Stimulated activated CD8-positive, alpha-beta memory T cell treated with anti-CD3 and anti-CD28 coated beads, Interleukin-2, amount 100 ng/mL, for 48 hours (primary cell): ENCODE measurements at places on chromosomes 16 and 17.
A peak's percentile ranks its signal among the peaks of the same experiment; 100 is the strongest.

DNA sequence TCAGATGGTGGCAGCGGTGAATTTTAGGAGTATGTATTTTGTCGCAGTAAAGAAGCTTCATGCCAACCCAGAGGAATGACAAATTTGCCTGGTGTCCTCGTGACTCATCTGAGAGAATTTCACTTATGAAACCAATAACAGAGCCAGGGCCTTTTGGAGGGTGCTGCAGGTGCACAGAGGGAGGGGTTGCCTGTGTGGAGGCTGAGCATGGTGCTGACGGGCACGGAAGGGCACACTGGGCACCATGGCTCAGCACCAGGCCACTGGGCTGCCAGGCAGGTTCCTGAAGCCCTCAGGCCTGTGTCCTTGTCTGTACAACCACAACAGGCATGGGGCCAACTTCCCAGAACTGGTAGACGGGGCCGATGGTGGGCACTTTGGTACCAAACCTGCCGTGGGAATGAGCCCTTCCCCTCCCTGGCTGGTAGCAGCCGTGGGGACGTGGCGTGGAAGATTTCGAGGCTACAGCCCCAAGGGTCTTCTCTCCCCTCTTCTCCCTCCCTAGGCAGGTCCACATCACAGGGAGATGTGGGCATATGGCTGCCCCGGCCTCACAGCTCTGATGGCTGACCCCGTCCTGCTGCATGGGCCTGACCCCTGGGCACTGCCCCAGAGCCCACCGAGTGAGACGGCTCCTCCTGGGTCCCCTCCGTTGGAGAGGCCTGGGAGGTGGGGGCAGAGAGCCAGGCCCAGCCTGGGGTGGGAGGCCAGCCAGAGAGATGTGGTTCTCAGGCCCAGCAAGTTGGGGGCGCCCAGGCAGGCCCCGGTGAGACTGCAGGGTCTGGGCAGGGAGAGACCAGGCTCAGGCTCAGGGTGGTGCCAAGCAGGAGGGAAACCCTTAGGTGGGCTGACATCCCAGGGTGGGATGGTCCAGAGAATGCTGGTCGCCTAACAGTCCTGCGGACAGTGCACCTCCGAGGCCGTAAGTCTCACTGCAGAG is 30.2 kb upstream of the ZNF469 start:
- no peak for DNase-seq

DNA sequence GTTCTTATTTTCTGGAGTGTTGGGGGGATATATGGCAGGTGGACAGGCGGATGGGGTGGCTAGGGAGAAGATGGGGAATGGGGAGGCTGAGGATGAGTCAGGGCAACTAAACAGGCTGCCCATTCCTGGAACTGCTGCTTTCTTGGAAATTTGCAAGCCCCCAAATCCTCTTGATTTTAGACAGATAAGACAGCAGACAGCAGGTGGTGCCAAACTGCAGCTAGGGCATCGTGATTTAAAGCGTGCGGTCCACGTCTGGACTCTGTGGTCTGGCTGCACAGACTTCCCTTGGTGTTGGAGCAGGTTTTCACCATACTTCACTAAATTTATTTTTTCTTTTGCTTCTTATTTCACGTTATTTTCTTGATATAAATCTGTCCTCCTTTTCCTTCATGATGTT is 10.9 kb upstream of the KRT24 start:
- DNase-seq = no peak

DNA sequence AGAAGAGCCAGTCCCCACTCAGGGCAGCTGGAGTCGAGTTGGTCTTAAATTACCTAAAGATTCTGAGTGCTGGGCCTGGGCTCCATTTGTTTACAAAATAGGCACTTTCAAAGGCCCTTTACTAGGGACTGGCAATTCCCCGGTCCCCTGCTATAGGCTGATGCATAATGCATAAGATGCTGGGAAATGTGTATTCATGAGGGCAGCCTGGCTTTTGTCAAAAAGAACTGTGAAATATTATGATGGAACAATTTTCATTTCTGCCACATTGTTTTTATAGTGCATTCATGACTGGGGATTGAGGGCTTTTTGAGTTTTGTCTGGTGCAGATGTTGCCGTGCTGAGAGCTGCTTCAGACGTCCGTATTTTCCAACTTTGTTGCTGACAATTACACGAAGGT is 617.0 kb upstream of the CDH5 start:
- DNase-seq = no peak

DNA sequence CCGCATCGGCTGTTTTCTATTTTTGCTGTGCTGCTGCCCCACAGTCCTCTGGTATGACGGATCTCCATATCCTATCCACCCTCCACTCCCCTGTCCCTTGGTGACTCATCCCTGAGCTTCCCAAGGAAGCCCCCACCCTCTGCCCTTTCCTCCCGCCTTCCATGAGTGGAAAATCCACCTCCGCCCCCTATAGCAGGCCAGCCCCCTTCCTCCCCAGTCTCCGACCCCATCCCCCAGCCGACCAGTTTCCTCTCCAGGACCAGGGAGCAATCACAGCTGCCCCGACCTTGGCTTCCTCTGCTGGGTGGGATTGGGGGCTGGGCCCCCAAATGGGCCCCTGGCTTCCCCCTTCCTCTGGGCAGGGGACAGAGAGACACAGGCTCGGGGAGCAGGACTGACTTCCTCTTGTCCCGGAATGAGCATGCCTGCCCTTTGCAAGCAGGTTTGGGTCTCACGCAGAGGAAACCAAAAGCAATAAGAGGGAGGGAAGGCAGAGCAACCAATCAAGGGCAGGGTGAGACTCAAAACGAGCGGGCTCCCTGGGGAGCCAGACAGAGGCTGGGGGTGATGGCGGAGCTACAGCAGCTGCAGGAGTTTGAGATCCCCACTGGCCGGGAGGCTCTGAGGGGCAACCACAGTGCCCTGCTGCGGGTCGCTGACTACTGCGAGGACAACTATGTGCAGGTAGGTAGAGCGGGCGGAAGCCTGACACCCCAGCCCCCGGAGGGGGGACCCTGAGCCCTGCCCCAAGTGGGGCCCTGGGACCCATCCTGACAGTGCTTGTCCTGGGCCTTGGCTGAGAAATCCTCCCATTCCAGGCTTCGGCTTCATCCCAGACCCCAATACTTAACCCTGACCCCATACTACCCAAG is at the start of the genes ABI3 and GNGT2:
TSS of gene ABI3 (plus strand) at position 550 of the 872 bp plus-strand sequence. CDS start at position 568, 18 bp downstream.
TSS of gene GNGT2 (minus strand) at position 417 of the 872 bp plus-strand sequence. CDS start 3,152 bp downstream, outside the sequence.
- peak; percentile 48 for DNase-seq

DNA sequence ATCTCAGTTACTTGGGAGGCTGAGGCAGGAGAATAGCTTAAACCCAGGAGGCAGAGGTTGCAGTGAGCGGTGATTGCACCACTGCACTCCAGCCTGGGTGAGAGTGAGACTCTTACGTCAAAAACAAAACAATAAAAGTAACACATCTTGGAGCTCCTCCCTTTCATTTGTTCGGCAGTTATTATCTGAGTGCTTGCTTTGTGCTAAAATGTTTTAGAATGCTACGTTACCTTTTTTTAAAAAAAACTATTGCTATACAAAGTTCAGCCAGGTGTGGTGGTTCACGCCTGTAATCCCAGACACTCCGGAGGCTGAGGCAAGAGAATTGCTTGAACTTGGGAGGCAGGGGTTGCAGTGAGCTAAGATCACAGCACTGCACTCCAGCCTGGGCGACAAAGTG is 15.8 kb downstream of the IST1 start:
- DNase-seq = no peak

- DNase-seq = no peak
Measured at GRCh38 chr16:24156777-24157176, 99.4 kb upstream of the CACNG3 start.

- DNase-seq = no peak
Measured at GRCh38 chr17:74806334-74806733, 30.2 kb upstream of the NAT9 start.

- no peak for DNase-seq
Measured at GRCh38 chr16:85240982-85241924, 129.0 kb upstream of the CIBAR2 start.

DNA sequence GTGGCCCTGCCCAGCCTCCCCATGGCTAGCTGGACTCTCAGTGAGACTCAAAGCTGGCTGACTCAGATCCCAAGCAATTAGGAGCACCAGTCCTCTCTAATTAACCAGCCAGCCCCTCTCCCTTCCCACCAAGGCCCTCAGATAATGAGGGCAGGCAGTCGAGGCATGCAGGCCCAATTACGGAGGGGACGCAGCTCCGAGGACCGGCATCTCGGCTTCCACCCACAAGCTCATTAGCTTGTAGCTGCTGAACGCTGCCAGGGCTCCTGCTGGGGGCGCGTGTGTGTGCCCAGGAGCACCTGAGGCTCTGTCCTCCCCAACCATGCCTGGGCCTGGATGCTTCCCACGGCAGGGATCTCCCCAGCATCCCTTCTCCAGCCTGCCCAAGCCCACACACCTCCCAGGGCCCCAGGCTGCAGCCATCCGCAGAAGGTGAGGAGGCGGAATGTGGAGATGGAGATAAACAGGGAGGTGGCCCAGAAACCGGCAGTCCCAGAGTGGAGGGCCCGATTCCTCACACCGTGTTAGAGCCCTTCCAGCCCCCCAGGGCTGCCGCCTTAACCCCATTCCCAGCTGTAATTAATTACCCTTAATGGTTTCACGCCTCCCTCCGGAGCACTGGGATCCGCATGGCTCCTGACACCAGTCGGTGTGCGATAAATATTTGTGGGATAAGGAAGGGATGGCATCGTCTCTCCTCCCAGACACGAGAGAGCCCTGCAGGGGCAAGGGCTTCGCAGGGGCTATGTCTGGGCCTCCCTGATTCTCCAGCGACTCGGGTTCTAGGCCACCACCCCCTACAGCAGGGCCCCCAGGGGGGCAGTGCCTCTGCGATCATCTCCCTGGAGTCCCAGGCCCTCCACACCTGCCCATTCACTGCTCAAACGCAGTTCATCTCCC is 42.2 kb downstream of the RPH3AL start:
- no peak for DNase-seq

DNA sequence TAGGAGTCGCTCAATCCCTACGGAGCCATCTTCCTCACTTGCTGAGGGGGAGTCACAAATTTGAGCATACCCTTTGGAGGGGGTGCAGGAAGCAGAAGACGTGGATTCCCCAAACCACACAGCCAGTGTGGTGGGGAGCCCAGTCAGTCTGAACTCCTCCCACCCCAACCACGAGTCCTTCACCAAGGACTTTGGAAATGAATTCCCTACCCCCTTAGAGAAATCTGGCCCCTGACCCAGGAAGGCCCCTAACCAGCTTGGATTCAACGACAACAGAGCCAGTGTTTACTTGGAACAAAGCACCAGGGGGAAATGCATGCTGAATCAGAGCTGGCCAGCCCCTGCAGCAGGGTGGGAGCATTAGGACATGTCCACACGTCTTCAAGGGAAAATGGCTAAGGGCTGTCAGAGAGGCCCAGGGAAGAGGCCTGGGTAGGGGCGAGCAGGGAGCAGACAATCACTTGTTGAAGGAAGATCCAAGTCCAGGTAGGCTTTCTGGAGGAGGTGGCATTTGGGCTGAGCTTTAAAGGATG is 5.5 kb upstream of the TMEM92 start:
- DNase-seq = no peak

DNA sequence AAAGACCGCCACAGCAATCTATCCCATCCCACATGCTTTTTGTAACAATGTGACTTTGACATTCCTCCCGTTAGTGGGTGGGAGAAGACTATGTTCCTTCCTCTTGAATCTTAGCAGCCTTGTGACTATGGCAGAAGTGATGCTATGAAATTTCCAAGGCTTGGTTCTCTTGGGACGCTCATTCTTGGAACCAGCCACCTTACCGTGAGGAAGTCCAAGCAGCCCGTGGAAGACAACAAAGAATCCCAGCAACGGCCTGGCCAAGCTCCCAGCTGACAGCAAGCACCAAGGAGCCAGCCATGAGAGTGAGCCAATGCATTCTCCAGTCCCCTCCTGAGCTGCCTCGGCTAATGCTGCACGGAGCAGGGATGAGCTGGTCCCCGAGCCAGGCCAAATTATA is 62.3 kb downstream of the VPS53 start:
- DNase-seq = no peak

DNA sequence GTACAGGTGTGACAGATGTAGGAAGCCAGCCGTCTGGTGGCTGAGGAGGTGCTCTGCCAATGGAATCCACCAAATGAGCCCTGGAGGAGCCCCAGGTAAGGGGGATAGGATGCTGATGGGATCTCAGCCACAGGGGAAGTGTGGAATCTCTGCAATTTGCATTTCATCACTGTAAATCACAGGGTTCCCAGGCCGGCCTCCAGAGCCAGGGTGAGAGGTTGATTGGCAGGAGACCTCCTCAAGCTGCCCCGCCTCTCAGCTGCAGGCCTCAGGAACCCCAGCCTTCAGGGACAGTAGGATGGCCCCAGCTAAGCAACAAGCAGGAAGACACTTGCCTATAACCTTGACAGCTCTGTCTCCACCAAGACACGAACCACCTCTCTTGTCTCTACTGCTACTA is 39.4 kb downstream of the RTN4RL1 start:
- no peak for DNase-seq

DNA sequence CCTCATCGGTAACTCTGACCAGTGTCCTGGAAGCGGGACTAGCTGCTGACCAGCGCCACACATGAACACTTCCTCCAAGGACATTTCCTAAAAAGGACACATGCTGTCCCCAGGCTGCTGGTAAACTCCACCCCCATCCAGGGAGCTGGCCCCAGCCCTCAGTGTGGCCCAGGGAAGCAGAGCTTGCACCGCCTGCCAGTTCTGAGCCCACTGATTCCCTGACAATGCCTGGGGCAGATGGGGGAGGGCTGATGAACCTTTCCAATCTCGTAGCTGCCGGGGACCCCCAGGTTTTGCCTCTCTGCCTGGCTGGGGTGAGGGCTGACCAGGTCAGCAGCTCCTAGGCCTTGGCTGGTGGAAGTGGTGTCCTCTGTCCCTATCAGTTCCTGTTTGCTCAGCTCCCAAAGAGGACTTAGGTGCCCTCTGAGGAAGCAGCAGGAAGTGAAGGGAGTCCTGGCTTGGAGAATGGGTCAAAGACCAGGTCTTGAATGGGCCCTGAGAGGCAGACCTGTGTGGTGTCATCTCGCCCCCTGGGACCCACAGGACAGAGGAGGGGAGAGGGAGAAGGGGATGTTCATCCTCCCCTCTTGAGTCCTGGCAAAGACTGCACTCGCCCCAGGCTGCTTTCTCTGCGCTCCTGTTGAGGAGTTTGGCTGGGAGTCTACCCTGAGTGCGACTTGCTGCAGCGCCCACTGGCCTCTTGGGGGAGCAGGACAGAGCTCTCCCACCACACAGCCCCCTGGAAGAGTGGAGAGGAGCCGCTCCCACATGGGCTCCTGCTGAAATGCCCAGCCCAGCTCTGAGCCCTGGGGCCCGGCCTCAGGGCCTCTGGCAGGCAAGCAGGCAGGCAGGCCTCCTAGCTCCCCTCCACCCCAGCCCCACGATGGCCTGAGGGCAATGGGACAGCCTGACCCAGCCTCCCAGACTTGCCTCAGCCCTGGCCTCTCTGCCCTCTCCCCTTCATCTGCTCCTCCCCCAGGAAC is 16.8 kb downstream of the PDK2 start:
- DNase-seq = no peak

DNA sequence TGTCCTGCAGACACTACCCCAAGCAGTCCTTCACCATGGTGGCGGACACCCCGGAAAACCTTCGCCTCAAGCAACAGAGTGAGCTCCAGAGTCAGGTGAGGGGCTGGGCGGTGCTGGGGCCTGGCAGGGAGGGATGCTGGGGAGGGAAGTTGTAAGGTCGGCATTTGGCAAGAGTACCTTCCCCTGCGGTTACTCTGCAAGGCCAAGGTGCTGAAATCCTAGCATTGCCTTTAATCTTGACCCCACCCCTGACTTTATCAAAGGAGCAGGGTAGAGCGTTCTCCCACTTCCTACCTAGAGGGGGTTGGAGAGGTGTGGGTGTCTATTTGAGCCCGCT is 20.5 kb downstream of the LASP1 start:
- DNase-seq = no peak

GRCh38 chr16:75264457-75264998 is 13.1 kb upstream of the BCAR1 start:
- DNase-seq = no peak

- DNase-seq = no peak
Measured at GRCh38 chr16:75241412-75241811, 10.0 kb downstream of the BCAR1 start.

GRCh38 chr16:67271446-67271845 is 7.9 kb upstream of the PLEKHG4 start:
- no peak for DNase-seq
